ENCODE measurements at places on chromosomes 1 and 21.

DNA sequence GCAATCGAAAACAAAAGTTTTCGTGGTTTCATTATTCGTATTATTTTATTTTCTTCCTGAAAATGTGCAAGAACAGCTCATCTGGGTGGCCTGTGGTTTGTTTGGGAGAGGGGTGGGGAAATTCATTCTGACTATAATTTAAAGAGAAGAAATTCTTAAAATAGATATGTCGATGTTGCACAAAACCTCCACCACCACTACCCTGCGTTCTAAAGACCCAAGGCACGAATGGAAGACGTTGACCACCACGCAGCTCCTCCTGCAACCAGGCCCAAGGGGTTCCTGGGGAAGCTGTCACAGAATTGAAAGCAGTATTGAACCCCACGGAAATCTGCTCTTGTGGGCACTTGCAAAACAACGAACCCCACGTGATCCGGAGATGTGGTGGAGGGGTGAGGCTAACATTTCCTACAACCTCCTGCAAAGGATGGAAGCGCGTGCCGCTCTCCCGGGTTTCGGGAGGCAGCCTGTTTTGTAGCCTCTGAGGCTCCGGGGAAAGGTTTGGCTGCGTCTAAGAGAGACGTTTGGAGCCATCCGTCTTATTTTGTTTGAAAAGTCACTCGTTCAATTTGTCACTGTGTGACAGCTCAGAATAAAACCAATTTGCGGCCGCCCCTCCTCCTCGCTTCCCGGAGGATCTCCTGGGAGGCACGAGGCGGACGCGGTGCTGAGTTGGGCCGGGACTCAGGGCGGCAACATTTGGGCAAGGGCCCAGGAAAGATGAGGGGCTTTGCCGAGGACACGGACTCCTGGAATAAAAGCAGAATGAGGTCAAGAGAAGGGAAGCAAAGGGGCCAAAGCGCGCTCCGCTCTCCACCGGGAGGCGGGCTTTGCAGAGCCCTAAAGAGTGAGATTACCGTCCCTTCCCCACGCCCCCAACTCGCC, 810 bp upstream of the HLX start:
- no peak for DNase-seq

DNA sequence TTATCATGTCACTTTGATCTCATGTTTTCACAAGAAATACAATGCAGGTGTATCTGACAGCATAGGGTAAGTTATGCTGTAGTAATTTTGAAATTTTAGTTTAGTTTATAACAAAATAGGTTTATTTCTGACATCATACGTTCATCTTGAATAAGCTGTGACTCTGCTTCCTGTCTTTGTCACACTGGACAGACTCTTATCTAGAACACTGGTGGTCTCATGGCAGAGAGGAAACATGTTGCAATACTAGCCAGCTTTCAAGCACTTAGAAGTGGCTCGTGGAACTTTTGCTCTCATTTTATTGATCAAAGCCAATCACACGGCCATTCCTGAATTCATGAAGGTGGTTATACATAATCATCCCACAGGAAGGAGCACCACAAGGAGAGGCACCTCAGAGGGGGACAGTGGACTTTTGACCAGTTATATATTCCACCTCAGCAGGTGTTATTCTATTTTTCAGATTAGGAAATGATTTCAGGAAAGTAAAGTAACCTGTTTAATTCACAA, 46.5 kb downstream of the CYP2J2 start:
- no peak for DNase-seq

- no peak for DNase-seq
Observed at GRCh38 chr1:11841245-11842153, 6.1 kb downstream of the NPPA start.

GRCh38 chr1:172121081-172121717, 279.9 kb downstream of the DNM3 start:
- no peak for DNase-seq

GRCh38 chr1:68346188-68346808, 103.5 kb downstream of the RPE65 start:
- DNase-seq = no peak

GRCh38 chr1:180854456-180854855, 58.2 kb upstream of the KIAA1614 start:
- no peak for DNase-seq

DNA sequence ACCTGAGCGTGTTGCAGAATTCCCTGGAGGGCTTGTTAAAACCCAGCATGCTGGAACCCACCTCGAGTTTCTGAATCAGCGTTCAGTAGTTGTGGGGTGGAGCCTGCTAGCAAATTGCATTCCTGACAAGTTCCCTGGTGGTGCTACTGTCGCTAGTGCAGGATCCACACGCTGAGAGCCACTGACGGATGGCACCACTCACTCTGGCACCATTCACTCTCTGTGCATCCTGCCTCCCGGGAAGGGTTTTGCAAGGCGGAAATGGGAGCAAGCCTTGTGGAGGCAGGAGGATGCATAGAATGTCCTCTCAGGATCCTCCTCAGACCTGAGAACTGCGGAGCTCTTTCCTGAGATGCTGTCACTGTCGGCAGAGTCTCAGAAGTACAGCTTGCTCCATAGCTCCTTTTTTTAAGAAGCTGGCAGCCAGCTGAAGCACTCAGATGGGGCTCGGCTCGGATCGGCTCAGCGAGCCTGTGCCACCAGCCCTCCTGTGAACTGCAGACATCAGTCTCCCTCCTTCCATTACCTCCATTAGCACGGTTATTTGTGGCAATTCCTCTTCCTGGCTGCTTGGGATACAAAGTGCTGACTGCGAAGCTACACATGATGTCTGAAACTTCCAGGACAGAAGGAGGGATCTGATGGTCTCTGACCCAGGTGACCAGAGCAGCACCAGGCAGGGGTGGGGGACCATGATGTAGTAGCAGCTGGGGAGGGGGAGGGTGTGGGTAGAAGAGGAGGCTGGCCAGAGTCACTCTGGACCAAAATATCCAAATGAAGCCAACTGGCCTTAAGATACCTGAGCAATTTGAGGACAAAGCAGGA, 89.6 kb downstream of the C1orf94 start:
- DNase-seq = no peak

- no peak for DNase-seq
Observed at GRCh38 chr1:22739648-22740385, 29.2 kb downstream of the EPHB2 start.

DNA sequence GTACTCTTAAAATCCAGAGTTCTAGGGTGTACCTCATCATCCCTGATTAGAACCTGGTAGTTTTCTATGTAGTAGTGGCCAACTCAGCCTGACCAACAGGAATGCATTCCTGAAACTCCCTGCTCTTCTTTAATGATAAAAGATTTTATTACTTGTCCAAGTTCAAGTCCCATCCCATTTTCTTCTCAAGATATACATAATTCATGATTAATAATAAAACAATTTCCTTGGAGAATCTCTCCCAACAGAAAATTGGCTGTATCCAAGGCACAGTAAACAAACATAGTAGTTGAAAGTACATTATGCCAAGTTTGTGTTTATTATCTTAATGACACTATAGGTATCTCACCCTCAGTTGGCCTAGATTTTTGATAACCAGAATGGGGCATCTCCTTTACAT, 714.1 kb upstream of the ADAMTS5 start:
- DNase-seq = no peak
